ENCODE measurements at places on chromosomes 6 and 20. TPM values are rescaled to one million over a fixed set of nuclear protein-coding genes. Genes with fewer than 3 reads are reported as not detected.

DNA sequence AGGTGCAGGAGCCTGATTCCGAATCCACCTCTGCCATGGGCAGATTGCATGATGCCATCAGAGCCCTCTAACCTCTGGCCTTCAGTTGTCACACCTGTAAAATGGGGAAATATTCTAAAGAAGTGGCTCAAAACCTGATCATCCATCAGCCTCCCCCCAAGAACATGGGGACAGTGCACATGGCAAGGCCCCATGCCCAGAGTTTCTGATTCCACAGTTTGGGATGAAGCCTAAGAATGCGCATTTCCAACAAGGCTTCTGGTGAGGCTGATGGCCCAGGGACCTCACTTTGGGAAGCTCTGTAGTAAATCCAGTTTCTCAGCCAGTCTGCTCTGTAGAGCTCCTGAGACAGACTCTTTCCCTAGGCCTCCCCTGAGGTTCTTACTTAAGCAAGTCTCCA is 119.9 kb upstream of the CD93 start:
- no peak for DNase-seq

GRCh38 chr20:51361258-51361657 is 181.3 kb downstream of the NFATC2 start:
- no peak for DNase-seq

DNA sequence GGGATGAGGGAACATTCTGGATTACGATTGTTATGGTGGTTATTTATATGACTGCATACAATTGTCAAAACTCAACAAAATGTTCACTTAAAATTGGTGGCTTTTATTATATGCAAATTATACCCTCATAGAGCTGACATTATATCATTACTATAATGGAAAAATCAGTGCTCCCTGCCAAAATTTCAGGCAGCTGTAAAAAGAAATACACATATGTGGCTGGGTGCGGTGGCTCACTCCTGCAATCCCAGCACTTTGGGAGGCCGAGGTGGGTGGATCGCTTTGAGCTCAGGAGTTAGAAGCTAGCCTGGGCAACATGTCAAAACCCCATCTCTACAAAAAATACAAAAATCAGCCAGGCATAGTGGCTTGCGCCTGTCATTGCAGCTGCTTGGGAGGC is 75.8 kb upstream of the SULF2 start:
- no peak for DNase-seq

HTR1E gene
- total RNA-seq = not detected

GRCh38 chr20:33647603-33648395 is 14.3 kb upstream of the C20orf144 start:
- DNase-seq = no peak

DACT2 gene
- total RNA-seq = not detected

- DNase-seq = no peak
These were observed 35.1 kb downstream of the JARID2 start for GRCh38 chr6:15280961-15281360.

SLC17A3 gene
- total RNA-seq = not detected

- DNase-seq = no peak
These were observed 16.6 kb downstream of the CTCFL start for GRCh38 chr20:57508381-57508780.

CD40 gene
- 13.3 TPM for total RNA-seq

GRCh38 chr6:142700032-142700431 is 244.9 kb downstream of the HIVEP2 start:
- no peak for DNase-seq

CDH26 gene
- 1.1 TPM for total RNA-seq

DNA sequence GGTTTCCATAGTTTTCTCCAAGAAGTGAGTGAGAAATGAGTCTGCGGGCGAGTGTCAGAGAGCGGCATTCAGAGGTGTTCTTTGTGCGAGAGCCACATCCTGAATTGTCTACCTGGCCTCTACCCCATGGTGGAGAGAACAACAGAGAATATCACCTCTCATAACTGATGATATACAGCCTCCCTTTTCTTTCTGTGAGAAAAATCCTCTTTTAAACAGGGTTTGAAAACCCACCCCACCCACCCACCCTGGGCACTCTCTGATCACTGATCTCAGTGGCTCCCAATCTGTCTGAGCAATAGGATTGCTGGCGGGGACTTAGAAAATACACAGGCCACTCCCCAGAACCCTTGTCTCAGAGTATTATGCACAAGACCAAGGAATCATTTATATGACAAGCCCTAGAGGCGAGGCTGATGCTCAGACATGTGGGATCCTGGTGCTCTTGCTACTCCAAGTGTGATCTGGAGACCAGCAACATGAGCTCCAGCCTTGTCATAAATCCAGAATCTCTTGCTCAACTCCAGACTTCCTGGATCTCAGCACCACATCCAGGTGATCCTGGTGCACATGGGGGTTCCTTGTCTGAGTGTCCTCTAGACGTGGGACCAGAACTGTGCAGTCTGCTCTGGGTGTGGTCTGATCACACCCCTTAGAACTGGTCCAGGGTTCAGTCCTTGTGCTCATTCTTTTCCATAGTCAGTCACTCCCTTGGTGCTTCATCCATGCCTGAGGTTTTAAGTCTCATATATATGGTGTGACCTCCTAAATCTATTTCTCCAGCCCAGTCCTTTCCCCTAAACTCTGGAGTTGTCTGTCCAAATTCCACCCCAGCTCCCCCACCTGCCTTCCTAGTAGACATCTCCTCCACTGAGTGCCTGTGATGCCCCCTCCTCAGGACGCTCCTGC is 5.3 kb downstream of the HLA-B start:
- no peak for DNase-seq

DSP gene
- 46.4 TPM for total RNA-seq

DNA sequence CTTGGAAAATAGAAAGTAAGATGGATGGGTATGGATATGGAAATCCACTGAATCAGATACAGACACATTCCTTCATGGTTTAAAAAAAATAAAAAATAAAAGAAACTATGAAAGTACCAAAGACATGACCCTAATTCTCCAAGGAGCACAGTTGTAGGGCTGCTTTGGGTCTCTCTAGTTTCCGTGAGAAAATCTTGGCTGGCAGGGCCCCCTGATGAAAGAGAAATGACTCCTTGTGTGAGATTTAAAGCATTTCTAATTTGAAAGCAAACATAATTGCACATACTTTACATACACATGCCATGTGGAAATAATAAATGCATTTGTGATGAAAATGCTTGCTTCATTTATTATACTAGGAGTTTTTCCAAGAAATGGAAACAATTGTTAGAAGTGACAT is 593.9 kb upstream of the BTBD3 start:
- DNase-seq = no peak

BLCAP gene
- 114 TPM for total RNA-seq

DNA sequence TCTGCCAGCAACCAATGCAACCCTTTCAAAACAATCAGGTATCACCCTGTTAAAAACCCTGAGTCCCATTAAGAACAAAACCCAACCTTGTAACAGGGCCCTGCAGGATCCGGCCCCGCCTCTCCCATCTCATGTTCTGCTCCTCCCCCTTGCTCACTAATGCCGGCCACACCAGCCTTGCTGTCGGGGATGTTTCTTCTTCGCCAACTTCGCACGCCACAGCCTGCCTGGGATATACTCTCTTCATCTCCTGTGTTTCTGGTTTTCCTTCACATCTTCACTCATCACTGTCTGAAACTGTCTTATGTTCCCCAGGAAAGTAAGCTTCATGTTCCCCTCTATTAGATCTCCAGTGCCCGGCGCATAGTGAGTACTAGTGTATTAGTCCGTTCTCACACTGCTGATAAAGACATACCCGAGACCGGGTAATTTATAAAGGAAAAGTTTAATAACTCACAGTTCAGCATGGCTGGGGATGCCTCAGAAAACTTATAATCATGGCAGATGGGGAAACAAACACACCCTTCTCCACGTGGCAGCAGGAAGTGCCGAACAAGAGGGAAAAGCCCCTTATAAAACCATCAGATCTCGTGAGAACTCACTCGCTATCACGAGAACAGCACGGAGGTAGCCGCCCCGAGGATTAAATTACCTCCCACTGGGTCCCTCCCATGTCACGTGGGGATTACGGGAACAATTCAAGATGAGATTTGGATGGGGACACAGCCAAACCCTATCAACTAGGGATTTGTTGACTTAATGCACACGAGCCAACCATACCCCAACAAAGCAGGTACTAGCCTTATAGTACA is 5.1 kb downstream of the TP53RK start:
- no peak for DNase-seq

DNA sequence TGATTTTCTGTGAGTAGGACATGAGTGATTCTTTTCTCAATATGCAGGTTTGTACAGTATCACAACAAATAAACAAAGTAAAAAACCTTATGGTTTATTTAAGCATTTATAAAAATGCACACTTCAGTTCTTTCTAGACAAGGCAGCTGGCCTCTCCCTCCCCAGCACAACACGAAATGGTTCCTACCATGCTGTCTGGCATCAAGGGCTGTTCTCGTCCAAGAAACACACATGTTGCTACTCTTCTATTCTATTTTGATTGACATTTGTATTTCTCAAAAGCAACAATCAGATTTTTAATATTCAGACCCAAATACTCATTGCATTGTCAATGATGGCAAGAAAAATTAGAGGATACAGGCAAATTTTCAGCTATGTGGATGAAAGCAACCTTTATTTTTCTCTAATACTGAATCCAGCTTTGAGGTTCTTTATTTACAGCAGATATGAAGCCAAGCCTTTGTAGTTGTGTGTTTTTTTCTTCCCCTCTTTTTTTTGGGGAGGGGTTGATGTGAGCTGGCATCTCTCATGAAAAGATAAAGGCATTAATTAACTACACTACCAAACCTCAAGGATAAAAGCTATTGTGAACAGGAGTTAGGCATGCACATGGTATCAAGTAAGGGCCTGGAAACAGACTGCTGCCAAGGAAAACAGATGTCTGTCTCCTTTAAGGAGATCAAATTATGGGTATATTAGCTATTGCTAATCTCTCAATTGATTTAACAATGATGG is 96.4 kb upstream of the PREP start:
- no peak for DNase-seq

- peak; percentile 56 for DNase-seq
These were observed 127.1 kb upstream of the MLIP start for GRCh38 chr6:53984163-53984562.

- DNase-seq = no peak
These were observed 150.9 kb downstream of the DST start for GRCh38 chr6:56491606-56492328.

GRCh38 chr20:23710771-23711170 is 21.9 kb upstream of the CST4 start:
- DNase-seq = no peak

DNA sequence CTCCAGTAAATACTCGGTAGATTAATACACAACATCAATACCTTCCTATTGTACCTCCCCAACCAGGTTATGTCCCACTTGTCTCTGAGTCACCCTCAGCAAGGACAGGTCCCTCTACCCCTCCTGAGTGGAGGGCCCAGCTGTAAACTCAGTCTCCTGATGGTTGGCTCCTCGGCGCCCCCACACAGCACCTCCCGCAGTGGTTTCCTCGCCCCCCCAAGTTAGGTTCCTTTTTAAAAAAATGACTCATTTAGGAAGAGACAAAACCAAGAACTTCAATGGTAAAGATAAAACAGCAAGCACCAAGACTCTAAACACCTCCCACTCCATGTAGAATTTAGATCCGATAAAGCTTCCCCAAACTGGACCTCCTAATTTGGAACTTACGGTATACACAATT is 83.5 kb downstream of the TRERF1 start:
- DNase-seq = no peak

GRCh38 chr6:34791164-34791700 is 651 bp upstream of the BLTP3A start:
- DNase-seq = peak; percentile 76
